ENCODE measurements at places on chromosomes 5 and 9.
A peak's percentile ranks its signal among the peaks of the same experiment; 100 is the strongest.

DNA sequence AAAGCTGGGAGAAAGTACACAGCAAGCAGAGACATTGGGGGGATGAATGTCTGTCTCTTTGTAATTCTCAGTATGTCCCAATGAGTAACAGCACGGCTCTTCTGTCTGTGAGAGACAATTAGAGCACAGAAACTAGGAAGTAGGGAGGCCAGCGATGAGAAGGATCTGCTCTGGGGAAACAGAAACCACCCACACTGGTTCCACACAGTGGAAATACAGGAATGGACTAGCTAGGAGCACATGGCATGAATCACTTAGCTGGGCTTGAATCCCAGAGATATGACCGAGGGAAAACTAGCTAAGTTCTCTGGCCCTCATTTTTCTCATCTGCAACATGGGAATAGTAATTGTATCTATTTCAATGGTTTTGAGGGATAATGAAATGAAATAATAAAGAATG, 895.9 kb downstream of the TLE4 start:
- DNase-seq = peak; percentile 28

DNA sequence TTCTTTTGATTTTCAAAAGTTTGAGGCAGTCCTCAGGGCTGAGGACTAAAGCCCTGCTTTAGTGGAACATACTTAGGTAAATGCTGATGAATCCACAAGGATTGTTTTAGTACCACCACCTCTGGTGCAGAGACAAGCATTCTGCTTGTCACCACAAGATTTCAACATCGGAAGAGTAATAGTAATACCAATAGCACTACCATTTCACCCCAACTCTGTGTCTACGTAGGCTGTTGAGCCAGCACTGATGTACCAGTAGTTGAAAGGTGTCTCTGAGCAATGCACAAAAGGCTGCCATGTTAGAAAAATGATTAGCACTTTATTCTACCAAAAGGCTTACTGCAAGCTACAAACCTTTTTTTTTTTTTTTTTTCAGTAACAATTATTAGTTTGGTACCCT, 213.2 kb upstream of the SLC24A2 start:
- no peak for DNase-seq

DNA sequence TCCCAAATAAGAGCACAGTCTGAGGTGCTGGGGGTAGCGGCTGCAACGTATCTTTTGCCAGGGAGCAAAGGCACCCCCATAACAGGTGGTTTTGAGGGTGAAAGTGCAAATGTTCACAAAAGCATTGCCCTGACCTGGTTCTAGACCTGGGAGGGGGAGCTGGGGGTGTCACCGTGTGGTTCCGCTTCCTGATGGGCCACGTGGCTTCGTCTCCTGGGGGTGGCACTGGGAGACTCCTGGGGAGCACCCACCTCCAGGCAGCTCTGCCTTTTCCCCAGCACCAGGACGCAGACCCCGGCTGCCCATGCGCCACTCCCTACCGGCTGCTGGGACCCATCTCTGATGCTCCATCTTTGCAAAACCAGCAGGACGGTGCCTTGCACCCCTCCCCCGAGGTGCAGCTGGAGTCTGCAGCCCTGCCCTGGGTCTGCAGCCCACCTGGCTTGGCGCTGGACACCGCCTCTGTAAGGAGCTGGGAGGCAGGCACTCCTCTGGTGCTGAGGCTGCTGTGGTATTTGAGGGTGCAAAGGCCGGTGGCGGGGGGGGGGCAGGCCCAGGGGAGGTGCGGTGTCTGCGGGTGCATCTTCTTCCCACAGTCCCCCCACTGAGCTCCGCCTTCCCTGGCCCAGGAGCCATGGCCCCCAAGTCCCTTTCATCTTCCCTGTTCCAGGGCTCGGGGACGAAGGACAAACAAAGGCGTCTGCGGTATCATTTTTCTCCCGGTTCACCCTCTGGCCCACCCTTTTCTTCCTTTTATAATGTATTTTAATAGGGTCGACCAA, 29.8 kb upstream of the RXRA start:
- DNase-seq = no peak

- DNase-seq = no peak
Observed at GRCh38 chr5:132807163-132807838, 5.8 kb upstream of the SOWAHA start.

DNA sequence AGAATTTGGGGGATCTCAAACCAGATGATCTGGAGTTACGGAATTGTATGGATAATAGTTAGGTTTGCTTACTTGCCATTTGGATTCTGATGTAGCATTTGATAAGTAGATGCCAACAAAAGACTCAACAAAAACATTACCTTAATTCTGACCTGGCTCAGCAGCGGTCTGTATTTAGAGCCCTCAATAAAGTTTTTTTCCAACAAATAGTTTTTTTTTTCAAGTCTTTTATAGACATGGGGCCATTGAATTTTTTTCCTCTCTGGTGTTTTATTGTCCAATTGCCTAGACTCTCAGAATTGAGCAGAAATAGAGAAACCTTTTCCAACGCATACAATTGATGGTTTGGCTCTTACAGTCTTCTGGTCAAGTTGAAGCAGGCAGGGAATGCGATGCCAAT, 192.8 kb upstream of the GAS1 start:
- DNase-seq = no peak

DNA sequence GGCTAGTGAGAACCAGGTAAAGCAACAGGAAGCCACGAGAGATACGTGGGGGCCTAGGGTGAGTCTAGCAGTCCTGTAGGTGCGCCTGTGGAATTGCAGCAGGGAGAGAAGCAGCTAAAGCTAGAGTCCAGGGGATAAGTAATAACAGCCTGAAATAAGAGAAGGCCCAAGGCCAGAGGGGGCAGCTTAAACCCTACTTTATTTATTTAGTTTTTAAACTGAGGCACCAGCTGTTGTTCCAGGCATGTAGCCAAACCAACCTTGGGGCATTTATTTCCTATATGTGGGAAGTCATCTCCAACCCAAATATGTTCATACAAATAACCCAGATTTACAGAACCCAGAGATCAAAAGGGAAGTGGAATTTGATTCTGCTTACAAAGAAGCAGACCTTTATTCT, 93.5 kb downstream of the GLDC start:
- DNase-seq = no peak

- no peak for DNase-seq
Observed at GRCh38 chr5:139494832-139495231, 12.3 kb upstream of the STING1 start.

DNA sequence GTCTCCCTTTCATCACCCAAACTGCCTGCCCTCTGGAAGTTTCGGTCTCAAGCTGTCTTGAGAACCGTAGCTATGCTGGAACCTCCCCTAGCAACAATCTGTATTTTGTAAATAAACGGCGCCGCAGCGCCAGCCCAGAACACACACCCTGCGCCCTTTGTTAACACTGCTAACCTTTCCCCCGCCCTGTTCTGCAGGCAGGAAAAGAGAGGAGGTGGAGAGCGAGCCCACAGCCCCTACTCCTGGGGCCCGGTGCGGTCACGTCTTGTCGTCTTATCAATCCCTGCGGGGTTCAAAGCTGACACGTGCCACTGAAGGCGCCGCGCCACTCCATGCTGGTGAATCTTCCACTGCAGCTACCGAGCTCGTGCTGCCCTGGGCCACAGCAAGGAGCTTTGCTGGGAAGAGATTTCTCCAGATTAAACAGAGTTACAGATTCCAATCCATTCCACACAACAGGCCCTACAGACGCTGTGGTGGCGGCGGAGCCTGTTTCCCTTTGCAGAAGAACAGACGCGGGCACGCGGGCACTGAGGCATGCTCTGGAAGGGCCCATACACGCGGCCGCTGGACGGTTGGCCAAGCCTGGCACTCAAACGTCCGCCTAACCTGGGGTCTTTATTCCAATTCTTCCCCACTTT, 25.3 kb downstream of the ZDHHC11B start:
- peak; percentile 48 for DNase-seq

DNA sequence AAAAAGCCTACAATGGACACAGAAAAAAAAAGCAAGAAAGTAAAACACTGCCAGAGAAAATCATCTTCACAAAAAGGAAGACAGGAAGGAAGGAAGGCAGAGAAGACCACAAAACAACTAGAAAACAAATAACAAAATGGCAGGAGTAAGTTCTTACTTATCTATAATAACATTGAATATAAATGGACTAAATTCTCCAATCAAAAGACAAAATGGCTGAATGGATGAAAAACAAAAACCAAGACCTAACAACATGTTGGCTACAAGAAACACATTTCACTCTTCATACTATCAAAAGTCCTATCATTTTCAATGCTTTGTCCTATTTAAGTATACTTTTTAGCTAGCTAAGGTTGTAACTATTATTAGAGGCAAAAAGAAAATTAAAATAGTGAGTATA, 36.9 kb upstream of the HMGCR start:
- DNase-seq = no peak

DNA sequence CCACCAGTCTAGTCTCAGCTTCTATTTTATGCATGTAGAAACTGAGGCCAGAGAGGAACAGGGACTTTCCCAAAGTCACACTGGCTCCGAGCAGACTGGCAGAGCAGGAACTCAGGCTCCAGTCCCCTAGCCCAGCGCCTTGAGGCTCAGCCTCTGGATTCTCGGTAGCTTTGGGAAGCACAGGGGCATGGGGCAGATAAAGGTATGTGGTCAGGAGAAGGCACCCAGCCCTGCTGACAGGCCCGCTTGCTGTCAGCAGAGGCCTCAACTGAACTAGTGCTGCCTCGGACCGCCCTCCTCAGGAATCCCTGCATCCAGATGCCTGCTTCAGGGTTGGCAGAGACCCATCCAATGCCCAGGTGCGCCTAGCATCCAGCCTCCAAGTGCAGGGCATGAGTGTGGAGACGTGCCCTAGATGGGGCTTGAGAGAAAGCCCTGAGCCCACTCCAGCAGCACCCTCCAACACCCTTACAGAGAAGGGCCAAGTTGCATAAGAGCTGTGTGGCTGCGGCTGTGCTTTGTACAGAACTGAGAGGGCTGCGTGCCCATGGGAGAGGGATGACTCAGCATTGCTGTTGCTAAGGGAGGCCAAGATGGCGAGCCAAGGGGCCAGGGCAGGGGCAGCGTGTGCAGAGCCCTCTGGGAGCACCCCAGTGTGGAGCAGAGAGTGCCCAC, 168.6 kb downstream of the MACROH2A1 start:
- DNase-seq = no peak

- no peak for DNase-seq
Observed at GRCh38 chr5:159091596-159092331, 8.0 kb downstream of the EBF1 start.

- DNase-seq = no peak
Observed at GRCh38 chr5:2802693-2803365, 51.4 kb upstream of the IRX2 start.

Data from foreskin keratinocyte (primary cell).